ENCODE measurements at places on chromosomes 13 and 19.
A peak's percentile ranks its signal among the peaks of the same experiment; 100 is the strongest.

DNA sequence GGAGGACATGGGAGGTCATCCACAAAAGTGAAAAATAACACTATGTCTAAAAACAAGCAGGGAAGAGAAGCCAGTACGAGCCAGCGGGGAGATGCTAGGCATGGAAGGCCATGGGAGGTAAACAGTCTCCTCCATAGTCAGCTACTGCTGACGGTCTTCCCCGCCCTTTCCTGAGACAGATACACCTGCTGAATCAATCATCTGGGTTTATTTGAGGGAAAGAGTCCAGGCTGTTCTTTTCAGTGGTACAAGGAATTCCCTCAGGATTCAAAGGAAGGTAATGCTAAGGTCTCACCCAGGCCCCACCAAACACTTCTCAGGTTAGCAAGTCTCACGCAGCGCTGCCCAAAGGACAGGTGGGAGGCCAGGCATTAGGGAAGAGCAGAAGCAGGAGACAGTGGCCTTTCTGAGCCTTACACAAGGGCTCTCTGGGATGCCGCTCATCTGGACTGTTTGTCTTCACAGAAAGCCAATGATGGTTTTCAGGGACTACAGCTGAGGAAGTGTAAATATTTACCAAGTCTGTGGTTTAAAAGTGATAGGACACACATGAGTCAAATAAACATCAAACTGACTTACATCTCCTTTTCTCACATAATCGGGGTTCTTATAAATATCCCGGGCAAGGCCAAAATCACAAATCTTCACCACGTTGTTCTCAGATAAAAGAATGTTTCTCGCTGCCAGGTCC lies 173.9 kb downstream of the FLT1 start:
- no peak overlapping the region for H3K27ac ChIP-seq
- H3K36me3 ChIP-seq: no peaks in the 10 kb centered on the region
- DNase-seq: no peak
- H3K27me3 ChIP-seq: no peaks in the 10 kb centered on the region

DNA sequence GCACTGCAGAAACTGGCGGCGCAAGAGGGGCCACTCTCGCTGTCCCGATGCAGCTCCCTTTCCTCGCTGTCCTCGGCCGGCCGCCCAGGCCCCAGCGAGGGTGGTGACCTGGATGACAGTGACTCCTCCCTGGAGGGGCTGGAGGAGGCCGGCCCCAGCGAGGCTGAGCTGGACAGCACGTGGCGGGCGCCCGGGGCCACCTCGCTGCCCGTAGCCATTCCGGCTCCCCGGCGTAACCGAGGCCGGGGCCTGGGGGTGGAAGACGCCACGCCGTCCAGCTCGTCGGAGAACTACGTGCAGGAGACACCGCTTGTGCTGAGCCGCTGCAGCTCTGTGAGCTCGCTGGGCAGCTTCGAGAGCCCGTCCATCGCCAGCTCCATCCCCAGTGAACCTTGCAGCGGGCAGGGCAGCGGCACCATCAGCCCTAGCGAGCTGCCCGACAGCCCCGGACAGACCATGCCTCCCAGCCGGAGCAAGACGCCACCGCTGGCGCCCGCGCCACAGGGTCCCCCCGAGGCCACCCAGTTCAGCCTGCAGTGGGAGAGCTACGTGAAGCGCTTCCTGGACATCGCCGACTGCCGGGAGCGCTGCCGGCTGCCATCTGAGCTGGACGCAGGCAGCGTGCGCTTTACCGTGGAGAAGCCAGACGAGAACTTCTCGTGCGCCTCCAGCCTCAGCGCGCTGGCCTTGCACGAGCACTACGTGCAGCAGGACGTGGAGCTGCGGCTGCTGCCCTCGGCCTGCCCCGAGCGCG lies 12.4 kb downstream of the C19orf25 start:
- H3K36me3 ChIP-seq: no peaks in the 10 kb centered on the region
- peak; percentile 47 for DNase-seq
- no peak overlapping the region for H3K4me3 ChIP-seq
- H3K27me3 ChIP-seq: no peaks in the 10 kb centered on the region

- no peaks in the 10 kb centered on the region for H3K4me1 ChIP-seq
- no peak within 1 kb of the TSS for H3K4me3 ChIP-seq
- H3K27me3 ChIP-seq: no peaks in the 10 kb centered on the region
- DNase-seq: no peak
- H3K27ac ChIP-seq: no peak within 1 kb of the TSS
Measured at GRCh38 chr19:10339380-10339960, at the start of gene ICAM3. TSS of gene ICAM3 (minus strand) at chr19:10339624. CDS start at chr19:10339614, 10 bp downstream.

- H3K27ac ChIP-seq: peak overlapping the region; percentile 99
- peak; percentile 70 for DNase-seq
Measured at GRCh38 chr19:19405971-19406877, 749 bp downstream of the GATAD2A start.

DNA sequence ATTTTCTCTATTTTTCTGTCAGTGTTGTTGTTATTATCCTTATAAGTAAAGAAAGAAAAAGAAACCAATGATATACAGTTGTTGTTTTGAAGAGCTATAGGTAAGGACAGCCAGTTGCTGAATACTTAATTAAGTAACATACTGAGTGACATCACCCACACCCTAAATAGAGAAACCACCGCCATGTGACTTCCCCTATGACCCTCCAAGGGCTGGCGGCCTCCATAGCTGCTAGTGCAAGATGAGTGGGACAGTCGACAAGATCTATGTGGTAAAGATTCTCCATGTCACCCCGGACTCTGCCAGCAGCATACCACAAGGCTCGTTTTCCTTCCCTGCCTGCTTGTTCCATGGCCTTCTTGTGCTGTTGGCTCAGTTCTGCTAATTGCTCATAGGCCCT lies 221.1 kb downstream of the DNAJC15 start:
- no peaks in the 10 kb centered on the region for H3K36me3 ChIP-seq
- H3K4me3 ChIP-seq: no peak overlapping the region
- peak overlapping the region; percentile 54 for H3K27ac ChIP-seq
- peaks cover 23% of the 10 kb centered on the region for H3K4me1 ChIP-seq
- no peak for DNase-seq
- no peaks in the 10 kb centered on the region for H3K27me3 ChIP-seq

DNA sequence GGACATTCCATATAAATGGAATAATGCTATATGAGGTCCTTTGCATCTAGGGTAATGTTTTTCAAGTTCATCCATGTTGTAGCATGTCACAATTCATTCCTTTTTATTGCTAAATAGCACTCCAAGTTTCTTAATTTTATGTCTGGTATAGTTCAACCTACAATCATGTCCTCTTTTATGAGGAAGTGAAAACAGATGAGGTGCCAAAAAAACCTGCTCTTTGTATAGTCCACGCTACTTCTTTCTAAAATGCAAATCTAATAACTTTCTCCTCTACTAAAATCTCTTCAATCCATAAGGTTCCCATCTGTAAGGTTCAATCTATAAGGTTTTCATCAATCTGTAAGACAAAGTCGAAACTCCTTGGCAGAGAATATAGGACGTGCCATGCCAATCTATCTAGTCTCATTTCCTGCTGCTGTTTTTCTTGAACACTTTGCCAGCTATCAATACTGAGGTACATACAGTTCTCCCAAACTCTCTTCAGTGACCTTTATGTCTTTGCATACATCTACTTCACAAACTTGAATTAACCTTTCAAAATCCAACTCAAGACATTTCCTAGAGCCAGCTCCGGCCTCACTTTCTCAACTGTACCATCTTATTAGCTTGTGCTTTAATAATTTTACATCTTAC lies 33.7 kb downstream of the INTS6 start:
- H3K4me3 ChIP-seq: no peak overlapping the region
- no peak for DNase-seq
- H3K27me3 ChIP-seq: no peaks in the 10 kb centered on the region
- no peaks in the 10 kb centered on the region for H3K4me1 ChIP-seq
- H3K27ac ChIP-seq: no peak overlapping the region

DNA sequence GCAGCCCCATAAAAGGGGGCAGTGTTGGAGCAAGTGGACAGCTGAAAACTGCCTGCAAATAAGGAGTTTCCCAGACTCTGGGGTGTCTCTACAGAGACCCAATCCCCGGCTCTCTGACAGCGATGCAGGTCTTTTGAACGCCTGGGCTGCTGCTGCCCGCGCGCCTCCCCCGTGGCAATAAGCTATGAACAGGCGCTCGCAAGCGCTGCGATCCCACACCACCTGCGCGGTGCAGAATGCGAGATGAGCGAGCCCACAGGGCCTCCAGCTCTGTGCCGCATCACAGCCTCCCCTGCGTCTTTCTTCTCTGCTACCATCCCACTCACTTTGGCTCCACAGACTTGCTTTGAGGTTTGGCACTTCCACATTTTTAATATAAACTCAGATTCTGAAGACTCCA lies 62.3 kb downstream of the KCTD15 start:
- no peaks in the 10 kb centered on the region for H3K36me3 ChIP-seq
- H3K27ac ChIP-seq: no peak overlapping the region
- no peak for DNase-seq
- H3K27me3 ChIP-seq: no peaks in the 10 kb centered on the region
- H3K4me3 ChIP-seq: no peak overlapping the region
- H3K4me1 ChIP-seq: no peaks in the 10 kb centered on the region

- peaks cover 18% of the 10 kb centered on the region for H3K4me1 ChIP-seq
- no peak for DNase-seq
- H3K36me3 ChIP-seq: no peaks in the 10 kb centered on the region
- no peaks in the 10 kb centered on the region for H3K27me3 ChIP-seq
Measured at GRCh38 chr13:76913898-76914297, 27.7 kb upstream of the KCTD12 start.
